ENCODE measurements at places on chromosomes 4 and X.
A peak's percentile ranks its signal among the peaks of the same experiment; 100 is the strongest.

- no peak for DNase-seq
These were observed 36.5 kb downstream of the SHOX start for GRCh38 chrX:666762-667720.

DNA sequence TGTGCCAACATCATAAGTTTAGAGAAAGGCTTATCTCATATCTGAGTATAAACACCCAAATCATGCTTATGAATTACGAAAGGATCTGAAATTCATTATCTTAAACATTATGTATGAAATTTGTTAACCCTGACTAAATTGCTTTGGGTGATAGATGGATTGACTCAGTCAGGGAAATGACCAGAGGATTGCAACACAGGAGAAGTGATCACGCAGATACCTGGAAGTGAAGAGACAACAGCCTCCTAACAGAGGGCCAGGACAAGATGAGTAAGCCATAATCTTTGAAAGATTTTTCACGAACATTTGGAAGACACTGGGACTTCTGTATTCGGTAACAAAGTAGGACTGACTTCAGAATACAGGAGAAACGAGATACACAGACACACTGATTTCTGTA lies 363.4 kb downstream of the DMD start:
- no peak for DNase-seq

DNA sequence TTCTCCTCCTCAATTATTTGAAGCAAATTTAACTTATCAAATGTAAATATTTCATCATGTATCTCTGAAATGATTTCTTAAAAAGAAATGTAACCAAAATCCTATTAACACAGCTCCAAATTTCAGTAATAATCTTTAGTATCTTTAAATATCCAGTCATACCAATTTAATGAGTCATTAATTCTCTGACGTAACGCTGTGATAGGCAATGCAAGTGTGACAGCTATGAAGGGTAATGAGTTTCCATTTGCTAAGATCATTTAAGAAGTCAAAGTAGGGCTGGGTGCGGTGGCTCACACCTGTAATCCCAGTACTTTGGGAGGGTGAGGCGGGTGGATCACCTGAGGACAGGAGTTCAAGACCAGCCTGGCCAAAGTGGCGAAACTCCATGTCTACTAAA lies 15.6 kb downstream of the RPS3A start:
- DNase-seq: no peak

- DNase-seq: no peak
These were observed 1.5 kb downstream of the ETFDH start for GRCh38 chr4:158673633-158674032.

GRCh38 chr4:55143858-55144257 lies 18.5 kb upstream of the KDR start:
- DNase-seq: no peak

DNA sequence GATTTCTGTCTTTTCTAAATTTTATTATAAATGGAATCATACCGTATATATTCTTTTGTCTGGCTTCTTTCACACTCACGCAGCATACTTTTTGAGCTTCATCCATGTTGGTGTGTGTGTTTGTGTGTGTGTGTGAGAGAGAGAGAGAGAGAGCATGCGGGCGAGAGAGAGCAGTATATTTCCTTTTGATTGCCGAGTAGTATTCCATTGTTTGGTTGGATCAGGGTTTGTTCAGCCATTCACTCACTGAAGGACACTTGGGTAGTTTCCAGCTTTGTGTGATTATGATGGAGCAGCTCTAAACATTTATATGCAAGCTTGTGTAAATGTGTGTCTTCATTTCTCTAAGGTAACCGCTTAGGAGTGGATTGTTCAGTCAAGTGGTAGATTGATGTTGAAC lies 3.1 kb upstream of the L1CAM start:
- no peak for DNase-seq

- no peak for DNase-seq
These were observed 179.6 kb upstream of the TENM3 start for GRCh38 chr4:182063651-182064050.

GRCh38 chrX:97398030-97398551 lies 514.4 kb downstream of the RPA4 start:
- DNase-seq: no peak

GRCh38 chr4:164639001-164639400 lies 114.9 kb upstream of the SMIM31 start:
- no peak for DNase-seq

GRCh38 chrX:43969504-43970501 lies 3.4 kb downstream of the NDP start:
- no peak for DNase-seq

DNA sequence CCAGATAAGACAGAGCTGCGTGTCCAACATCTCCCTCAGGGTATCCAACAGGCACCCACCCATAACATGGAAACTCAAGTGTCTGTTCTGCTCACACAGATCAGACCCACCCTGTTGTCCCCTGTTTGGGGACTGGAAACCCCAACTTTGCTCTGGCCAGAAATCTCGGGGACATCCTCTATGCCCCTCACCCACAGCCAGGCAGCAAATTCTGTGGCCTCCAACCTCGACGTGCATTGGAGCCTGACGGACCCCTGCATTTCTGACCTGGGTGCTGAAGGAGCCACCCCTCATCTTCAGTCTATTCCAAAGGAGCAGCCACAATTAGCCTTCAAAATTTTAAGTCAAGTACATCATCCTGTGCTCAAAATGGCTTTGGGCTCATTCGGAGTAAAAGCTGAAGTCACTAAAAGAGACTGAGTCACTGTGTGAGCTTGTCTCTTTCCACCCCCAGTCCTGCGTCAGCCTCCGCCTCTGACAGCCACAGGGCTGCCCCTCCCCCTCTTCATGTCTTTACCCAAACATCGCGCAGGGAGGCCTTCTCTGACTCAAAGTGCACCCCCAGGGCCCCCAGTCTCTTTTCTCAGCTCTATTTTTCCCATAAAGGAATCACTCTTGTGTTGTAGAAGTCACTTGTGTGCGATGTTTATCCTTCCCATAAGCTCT lies 24.4 kb upstream of the PDE6B start:
- DNase-seq: no peak

DNA sequence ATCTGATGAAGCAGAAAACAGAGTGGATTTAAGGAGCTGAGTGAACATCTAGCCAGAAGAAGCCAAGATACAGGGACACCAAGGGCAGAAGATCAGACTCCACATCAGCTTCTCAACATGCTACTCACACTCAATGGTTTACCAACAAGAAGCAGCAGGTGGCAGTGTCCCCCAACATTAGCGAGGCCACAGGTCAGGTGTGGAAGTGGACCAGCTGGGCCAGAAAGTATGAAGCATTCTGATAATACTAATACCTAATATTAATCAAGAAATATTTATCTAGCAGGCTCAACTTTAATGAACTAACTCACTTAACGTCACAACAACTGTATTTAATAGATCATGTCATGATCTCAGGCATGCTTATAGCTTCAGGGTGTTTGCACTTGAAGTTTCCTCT lies 73.4 kb upstream of the TTC29 start:
- peak; percentile 10 for DNase-seq

DNA sequence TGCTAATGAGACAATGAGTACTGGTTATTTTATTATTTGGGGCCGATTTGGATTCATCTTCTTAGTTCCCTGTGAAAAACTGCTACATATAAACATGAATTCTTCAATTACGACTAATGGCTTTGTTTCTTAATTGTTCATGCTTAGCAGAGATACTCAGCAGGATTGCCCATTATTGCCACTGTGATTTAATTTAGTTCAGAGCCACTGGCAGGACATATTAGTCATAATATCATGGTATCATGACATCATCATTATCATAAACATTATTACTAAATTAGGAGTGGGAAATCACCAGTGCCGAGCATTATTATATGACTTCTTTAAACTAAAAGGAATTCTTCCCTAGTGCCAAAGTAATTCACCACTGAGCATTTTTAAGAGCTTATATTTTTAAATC lies 201.4 kb downstream of the SPOCK3 start:
- no peak for DNase-seq

- no peak for DNase-seq
These were observed 997.1 kb downstream of the RAB28 start for GRCh38 chr4:12487000-12487399.

GRCh38 chrX:40653535-40653934 lies 6.2 kb upstream of the CXorf38 start:
- DNase-seq: no peak

DNA sequence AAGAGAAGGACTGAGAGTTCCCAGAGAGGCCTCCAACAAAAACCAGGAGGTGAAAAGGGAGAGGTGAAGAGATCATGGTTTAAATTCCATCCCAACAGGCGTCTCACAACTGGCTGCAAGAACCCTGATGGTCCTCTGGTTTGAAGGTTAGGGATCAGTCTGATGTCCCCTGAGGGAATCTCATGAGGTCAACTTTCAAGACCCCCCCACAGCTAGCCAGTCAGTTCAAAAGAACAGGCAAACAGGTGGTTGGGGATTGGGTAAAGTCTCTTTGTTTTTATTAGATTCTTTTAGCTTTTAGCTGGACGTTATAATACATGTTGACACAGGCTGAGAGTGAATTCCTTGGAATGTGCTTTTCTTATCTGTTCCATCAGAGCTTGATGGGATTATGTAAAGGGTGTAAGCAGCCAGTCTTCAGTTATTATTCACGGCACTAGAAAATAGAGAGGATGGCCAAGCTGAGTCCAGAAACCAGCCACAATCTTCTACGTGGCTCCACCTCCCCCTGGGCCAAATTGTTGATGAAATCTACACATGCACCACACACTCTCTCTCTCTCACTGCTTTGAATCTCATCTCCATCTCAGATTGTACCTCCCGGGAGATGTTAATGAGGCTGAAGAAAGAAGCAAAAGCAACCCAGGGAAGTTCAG lies 20.8 kb downstream of the ENPP6 start:
- DNase-seq: no peak

DNA sequence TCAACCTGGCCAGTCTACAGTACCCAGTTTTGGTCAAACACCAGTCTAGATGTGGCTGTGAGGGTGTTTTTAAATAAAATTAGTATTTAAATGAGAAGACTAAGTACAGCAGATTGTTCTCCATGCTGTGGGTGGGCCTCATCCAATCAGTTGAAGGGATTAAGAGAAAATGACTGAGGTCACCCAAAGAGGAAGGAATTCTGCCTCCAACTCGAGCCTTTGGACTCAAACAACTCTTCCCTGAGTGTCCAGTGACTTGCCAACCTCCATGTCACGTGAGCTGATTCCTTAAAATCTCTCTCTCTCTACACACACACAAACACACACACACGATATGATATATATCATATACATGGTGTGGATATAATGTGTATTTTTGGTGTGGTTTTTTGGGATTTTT lies 10.0 kb downstream of the TREX2 start:
- DNase-seq: no peak

DNA sequence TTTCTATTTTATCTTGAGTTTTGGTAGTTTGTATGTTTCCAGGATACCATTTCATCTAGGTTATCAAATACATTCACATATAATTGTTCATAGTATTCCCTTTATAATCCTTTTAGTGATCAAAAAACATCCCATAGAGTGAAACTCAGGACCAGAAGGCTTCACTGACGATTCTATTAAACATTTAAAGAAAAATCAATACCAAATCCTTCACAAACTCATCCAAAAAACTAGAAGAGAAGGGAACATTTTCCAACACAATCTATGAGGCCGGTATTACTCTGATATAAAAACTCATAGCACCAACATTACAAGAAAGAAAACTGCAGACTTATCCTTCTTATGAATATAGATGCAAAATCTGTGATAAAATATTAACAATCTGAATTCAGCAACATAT lies 203.4 kb downstream of the ANKRD50 start:
- no peak for DNase-seq

DNA sequence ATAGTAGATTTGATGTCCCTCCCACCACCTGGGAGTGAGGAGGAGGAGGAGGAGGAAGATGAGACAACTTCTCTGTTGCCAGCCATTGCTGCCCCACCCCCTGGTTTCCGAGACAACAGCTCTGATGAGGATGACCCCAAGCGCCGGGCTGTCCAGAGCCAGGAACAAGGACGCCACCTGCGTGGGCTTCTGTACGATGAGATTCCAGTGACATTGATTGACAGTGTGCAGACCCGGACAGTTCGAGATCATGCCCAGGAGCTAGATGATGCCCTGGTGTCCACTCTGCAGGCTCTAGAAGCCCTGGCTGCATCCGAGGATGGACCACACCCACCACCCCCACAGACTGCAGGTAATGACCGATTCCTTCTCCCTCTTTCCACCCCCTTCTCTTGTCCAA lies 30.5 kb upstream of the PRPS1 start:
- DNase-seq: no peak

DNA sequence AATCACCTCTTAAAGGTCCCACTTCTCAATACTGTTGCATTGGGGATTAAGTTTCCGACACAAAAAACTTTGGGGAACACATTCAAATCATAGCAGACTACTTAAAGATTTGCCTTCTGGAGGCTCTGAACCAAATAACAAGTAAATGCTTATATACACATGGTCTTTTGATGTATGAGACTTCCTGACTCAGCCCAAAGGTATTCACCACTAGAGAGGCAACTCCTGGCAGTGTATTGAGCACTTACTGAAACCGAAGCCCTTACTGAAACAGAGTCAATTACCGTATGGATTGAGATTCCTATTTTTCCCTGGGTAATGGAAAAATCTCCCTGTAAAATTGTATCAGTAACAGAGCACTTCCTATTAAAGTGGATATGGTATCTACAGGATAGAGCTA lies 45.4 kb downstream of the ZCCHC13 start:
- no peak for DNase-seq

DNA sequence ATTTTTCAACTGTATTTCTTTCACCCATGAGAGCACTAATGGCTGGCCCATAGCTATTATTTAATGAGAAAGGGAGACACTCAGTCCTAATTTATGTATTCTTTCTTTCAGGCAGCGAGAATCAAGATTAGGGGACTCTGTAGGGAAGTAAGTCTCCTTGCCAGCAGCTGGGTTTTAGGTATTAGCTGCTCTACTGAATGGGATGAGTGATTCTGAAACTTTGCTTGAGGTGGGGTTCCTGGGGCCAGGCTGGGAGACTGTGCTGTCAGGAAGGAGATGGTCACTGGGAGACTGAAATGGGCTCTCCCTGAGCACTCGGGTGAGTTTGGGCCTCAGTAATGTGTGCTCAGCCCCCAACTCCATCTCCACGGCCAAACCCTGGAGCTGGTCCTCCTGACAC lies 78.7 kb downstream of the LNX1 start:
- DNase-seq: no peak

DNA sequence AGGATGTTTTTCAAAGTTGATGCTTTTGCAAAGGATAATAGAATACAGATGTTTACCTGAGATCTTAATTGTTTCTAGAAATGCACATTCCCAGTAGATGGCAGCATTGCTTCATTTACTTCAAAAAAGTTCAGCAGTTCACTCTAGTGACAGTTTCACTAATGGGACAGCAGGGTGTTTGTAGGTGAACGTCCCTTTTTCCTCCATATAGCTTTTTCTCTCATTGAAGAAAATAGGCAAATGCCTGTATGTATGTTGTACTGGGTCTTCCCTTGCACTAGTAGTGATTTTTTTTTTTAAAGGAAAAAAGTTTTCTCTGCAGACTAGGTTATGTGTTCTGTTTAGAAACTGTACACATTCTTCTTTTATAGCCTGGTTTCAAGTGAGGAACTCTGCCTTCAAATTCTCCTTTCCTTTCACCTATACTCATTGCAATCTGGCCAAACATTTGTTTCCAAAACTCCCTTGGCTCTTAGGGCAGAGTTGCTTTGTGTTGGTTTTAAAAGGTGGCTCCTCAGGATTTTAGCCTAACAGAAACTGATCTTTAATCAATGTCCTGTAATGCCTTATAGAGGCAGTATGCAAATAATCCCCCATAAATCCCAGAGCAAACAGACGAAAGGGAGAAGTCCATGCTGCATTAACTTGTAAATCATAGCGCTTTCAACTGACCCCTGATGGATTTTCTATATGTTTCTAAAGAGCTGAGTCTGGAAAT lies 86.3 kb downstream of the EGF start:
- DNase-seq: peak; percentile 72

Measured in AML-193 (cell line).